HS-27A (cell line): ENCODE measurements at places on chromosomes 5 and 9.

GRCh38 chr9:80504601-80505230 is 933.0 kb downstream of the TLE4 start:
- no peak for DNase-seq

GRCh38 chr5:74064225-74064624 is 438.2 kb downstream of the ARHGEF28 start:
- DNase-seq = no peak

- DNase-seq = peak; percentile 20
Observed at GRCh38 chr9:123268465-123269259, at the start of gene STRBP. Gene STRBP (minus strand): TSS chr9:123268586. CDS start chr9:123184134, 84,452 bp downstream.

- DNase-seq = no peak
Observed at GRCh38 chr9:35960039-35960655, 2.2 kb upstream of the OR2S2 start.

- DNase-seq = no peak
Observed at GRCh38 chr9:112069318-112070169, 105.6 kb downstream of the SUSD1 start.

GRCh38 chr5:132008961-132009680 is 2.3 kb downstream of the ACSL6 start:
- DNase-seq = no peak

DNA sequence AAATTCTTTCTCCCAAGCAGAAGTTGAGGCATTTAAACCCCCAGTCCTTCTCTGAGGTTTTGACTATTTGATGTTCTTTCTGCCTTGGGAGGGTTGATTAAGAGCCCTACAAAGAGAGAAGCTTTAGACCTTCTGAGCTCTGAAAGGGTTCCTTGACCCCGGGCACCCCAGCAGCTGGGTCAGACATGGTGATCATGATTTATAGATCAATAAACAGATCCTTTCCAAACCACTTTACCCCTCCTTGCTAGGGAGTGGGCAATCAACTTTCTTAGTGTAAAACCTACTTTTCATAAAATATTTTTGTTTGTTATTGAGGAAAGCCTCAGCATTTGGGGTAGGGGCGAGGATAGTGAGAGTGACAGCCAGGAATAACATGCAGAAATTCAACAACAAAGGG is 117.6 kb downstream of the PRDM6 start:
- no peak for DNase-seq

DNA sequence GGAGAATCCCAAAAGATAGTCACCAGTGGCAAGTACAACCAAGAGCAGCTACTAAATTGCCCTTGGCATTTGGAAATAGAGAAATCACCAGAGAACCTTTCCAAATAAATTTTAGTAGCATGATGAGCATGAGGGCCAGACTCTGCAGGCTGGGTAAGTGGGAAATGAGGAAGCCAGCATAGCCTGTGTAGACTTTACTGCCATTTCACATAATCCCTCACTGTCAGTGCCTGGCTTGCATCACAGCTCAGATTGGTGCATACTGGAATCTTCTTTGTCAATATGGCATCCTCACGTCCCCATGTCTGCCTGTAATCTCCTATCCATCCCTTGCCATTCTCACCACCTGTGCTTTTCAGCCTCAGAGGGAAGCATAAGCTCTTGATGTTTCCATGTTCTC is 14.5 kb downstream of the GRAMD2B start:
- no peak for DNase-seq

DNA sequence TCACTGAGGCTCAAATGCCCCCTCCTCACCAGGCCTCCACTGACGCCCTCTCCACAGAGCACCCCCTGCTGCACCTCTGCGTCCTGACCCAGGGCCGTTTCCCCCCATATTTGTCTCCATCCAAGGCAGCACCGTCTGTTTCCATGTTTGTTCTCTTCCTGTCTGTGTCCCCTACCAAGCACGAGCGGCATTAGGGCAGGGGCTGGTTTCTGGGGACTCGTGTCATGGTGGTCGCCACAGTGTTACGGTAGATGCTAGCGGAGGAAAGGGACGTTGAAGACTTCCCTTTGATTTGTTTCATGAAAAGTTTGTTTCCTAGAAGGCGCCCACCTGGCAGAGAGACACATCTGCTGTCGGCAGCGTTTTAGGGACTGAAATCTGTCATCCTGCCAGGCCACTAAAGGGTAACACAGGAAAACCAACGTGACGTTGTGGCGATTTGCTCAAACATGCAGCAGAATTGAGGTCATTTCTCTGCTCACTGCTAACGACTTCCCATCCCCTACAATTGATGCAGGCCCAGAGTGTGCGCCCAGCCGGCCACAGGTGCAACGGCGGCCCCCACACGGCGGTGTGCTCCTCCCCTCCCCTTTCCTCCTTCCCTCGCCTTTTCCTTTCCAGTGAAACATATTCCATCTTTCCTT is 79.3 kb upstream of the IRX4 start:
- no peak for DNase-seq

GRCh38 chr9:90698871-90699440 is 56.3 kb upstream of the DIRAS2 start:
- DNase-seq = no peak

DNA sequence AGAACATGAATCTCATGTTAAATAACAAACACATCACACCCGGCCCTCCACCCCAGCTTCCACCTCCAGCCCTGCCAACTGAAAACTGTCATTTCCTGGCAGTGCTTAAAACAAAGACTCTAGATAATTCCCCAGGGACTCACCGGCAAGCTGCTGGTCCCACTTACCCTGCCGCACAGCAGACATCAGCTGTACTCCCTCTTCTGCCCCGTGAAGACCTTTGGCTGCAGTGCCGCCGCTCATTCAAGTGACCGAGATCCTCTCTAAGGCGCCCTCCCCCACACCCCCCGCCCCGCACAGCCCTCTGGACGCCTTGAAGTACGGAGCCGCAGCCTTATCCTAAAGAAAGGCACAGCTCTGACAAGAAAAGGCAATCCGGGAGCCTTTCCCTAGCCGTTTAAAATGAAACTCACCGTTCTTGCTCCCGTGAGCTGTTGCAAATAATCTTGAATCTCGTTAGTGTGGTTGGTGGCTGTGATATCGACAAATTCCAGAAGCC is 434 bp downstream of the GLRX start:
- no peak for DNase-seq

- DNase-seq = peak; percentile 5
Observed at GRCh38 chr5:136424835-136425584, 59.7 kb upstream of the TRPC7 start.

- no peak for DNase-seq
Observed at GRCh38 chr5:142871363-142872193, 101.4 kb downstream of the ARHGAP26 start.

- peak; percentile 2 for DNase-seq
Observed at GRCh38 chr5:95591490-95591901, 28.4 kb upstream of the GPR150 start.

DNA sequence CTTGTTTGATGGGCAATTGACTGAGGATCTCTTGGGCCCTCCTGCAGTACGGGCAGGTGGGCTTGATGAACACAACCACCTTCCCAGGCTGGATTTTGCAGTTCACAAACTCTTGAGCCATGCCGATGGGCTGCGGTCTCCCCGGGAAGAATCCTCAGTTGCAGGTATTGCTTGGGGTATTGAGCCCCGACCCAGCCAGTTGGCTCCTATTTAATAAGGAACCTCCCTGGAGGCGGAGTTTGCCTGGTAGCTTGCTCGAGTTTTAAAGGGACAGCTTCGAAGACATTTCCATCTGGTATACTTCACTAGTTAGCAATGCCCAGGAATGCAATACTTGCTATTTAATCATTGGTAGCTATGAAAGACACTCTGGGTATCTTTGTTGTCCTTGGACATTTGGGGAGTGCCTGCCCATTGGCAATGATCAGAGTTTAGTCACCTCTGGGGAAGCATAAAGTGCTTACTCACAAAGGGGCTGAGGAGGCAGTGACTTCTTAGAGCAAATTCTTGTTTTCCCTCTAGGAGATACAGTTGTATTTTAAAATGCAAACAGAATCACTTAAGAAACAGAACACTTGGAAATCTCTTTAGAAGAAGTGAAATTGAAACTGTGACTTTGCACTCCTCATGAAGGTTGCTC is at the start of gene GLRX:
Gene GLRX (minus strand): TSS at position 185 of the 640 bp plus-strand sequence. CDS start 64 bp downstream, at position 121.
- peak; percentile 61 for DNase-seq

DNA sequence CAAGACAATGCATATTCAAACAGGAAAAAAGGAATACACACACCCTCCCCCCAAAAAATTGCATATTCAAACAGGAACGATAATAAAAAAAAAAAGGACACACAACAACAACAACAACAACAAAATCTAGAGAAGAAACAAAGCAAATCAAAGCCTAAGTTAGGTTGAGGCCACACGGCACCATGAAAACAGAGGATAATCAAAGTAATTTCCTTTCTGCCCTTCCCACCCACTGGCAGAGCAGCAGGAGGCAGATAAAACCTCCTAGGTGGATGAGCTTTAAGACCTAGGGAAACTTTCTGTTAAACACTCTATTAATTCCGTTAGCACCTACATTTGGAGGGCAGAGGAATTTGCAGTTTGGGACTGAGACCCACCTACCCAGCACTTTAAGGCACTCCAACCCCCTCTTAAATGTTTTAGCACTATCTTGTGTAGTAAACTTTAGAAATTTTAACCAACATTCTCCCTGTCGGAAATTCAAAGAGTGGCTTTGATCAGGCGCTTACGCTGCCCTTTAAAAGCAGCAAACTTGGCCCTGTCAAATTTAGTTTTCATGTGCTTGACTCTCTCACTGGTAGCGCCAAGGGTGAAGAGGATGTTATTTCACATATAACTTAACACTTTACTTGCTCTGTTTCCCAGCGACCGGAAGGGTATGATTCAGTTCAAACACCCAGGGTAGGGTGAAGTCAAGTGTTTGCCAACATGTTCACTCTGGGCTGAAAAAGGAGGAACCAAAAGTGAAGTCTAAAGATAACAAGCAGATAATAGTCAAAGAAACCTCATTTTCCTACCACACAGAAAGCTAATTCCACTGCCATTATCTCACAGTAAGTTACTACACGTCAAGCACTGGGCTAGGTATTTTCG is 9.2 kb downstream of the ENC1 start:
- no peak for DNase-seq

- no peak for DNase-seq
Observed at GRCh38 chr5:31415009-31415923, 116.6 kb downstream of the DROSHA start.

- no peak for DNase-seq
Observed at GRCh38 chr5:163912046-163912445, 406.6 kb downstream of the MAT2B start.

- DNase-seq = peak; percentile 17
Observed at GRCh38 chr5:44332285-44332971, 56.8 kb downstream of the FGF10 start.

DNA sequence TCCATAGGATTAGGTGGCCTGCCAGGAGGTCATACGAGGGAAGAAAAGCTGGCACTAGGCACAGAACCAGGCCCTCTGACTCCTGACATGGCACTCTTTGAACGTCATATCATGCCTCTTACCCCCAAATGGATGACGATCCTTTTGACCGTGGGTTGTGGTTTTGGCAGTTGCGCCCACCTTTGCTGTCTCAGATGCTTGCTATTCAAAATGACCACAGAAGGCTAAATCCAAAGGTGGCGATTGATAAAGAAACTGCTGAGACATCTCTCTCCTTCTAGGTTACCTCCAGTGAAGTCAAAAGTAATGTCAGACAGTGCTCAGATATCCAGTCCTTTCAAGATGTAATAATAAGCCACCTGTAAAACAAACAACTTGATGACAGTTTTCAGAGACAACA is 385.0 kb downstream of the EFNA5 start:
- no peak for DNase-seq

- DNase-seq = no peak
Observed at GRCh38 chr5:126926187-126926586, 104.2 kb downstream of the MARCHF3 start.
